ENCODE measurements at places on chromosomes 5 and 9.
A peak's percentile ranks its signal among the peaks of the same experiment; 100 is the strongest.

- DNase-seq: no peak
Measured at GRCh38 chr5:92640340-92640739, 940.7 kb downstream of the NR2F1-AS1 start.

GRCh38 chr9:107810461-107810961, 320.9 kb upstream of the KLF4 start:
- no peak for DNase-seq

- no peak for DNase-seq
Measured at GRCh38 chr5:129245489-129245888, 150.9 kb downstream of the ISOC1 start.

- DNase-seq: no peak
Measured at GRCh38 chr5:176735383-176736265, 74.7 kb upstream of the UNC5A start.

GRCh38 chr5:151592855-151593408, 1.8 kb upstream of the FAT2 start:
- DNase-seq: no peak

DNA sequence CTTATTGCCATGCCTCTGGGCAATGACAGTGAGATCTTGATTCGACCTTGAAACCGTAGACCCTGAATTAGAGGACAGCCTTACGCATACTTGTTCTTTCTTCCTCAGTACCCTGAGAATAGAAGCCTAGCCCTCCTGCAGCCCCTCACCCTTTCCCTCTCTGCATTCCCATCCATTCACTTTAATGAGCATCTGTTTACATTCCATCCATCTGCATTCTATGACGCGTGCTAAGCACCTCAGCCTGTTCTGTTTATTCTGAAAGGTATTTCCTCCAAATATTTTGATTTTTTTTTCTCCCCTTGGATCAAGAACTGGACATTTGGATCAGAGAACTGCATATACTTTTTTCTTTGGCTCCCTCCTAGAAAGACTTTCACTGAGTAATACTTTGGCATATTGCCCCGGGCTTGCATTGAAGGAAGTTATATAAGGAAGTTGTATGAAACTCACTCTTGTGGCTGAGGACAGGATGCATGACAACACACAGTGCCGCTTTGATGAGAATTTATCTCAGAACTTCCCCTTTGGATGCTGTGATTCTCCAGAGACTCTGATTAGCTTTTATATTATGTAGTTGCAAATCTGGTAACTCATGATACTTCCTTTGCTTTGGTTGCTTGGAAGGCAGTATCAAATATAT, 15.7 kb downstream of the TMEM8B start:
- peak; percentile 88 for DNase-seq

- no peak for DNase-seq
Measured at GRCh38 chr9:108746864-108747263, 108.9 kb downstream of the ACTL7B start.

GRCh38 chr5:138632900-138633489, 57.8 kb upstream of the HSPA9 start:
- no peak for DNase-seq

- DNase-seq: no peak
Measured at GRCh38 chr9:137556069-137556838, 4.6 kb downstream of the MRPL41 start.

- no peak for DNase-seq
Measured at GRCh38 chr5:78649861-78650496, 1.4 kb upstream of the LHFPL2 start.

DNA sequence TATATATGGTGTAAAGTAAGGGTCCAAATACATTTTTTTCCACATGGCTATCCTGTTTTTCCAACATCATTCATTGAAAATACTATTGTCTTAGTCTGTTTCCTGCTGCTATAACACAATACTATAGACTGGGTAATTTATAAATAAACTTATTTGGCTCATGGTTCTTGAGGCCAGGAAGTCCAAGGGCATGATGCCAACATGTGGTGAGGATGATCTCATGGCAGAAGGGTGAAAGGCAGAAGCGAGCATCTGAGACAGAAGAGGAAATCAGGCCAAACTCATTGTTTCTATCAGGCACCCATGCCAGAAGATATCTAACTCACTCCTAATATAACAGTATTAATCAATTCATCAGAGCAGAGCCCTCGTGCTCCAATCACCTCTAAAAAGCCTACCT, 42.6 kb downstream of the ANKRD55 start:
- DNase-seq: no peak

- DNase-seq: peak; percentile 71
Measured at GRCh38 chr5:33343676-33344327, 97.0 kb upstream of the TARS1 start.

- no peak for DNase-seq
Measured at GRCh38 chr5:118965890-118966289, 22.5 kb downstream of the DTWD2 start.

DNA sequence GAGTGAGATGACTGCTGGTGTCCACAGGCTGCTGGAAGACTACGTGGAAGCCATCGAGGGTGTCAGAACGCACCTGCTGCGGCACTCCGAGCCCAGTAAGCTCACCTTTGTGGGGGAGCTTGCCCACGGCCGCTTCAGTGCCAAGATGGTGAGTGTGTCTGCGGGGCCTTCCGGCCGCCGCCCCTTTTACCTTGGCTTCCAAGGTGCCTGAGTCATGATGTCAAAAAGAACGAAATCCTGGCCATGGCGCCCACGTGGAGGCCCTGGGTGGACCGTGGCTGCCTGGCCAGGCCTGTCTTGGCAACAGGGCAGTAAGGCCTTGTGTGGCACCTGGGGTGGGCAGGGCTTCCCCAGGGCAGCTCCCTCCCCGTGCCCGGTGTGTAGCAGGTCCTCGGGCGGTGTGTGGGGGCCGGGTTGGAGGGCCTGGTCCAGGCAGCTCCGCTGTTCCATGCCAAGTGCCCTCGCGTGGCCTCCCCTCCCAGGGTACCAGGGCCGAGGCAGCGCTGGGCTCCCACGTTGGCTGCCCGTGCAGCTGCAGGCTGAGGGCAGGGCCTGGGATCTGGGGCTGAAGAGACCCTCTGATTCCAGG, 7.8 kb downstream of the DPP7 start:
- DNase-seq: no peak

GRCh38 chr5:173816728-173817127, 71.4 kb upstream of the CPEB4 start:
- no peak for DNase-seq

GRCh38 chr5:10533226-10533625, 30.6 kb upstream of the ANKRD33B start:
- DNase-seq: no peak

DNA sequence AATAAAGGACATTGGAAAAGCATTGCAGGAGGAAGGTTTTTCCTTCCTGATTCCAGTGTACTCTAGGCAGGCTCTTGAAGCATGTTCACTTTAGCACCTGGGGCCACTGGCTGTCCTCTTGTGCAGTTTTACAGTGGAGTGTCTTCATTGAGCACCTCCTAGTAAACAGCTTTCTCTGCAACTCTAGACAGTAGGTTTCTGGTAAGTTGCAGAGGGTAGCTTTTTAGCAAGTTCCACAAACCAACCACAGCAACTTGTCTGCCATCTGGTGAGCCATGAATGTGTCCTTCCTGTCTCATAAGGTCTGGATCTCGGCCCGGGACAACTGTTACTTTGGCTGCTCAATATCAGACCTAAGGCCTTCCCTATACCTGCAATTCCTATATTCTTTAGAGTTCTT, 488.0 kb downstream of the MAN2A1 start:
- DNase-seq: no peak

- DNase-seq: no peak
Measured at GRCh38 chr9:133580419-133580738, 28.8 kb downstream of the FAM163B start.

DNA sequence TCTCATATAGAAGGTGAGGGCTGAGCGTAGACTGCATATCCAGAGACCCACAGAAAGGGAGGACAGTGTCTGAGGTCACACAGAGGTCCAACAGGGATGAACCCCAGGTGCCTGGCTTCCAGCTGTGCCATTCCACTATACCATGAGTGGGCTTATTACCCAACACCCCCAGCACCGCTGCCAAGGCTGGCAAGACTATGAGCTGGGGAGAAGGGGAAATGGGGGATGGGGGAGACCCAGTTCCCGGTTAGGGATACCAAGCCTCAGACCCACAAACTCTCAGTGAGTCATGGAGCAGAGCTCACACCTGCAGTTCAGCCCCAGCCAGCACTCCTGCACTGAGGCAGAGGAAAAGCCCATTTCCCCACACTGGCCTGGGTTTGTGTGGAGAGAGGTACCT, 106.4 kb downstream of the PSD2 start:
- DNase-seq: no peak

- no peak for DNase-seq
Measured at GRCh38 chr5:92990771-92991170, 590.2 kb downstream of the NR2F1-AS1 start.

DNA sequence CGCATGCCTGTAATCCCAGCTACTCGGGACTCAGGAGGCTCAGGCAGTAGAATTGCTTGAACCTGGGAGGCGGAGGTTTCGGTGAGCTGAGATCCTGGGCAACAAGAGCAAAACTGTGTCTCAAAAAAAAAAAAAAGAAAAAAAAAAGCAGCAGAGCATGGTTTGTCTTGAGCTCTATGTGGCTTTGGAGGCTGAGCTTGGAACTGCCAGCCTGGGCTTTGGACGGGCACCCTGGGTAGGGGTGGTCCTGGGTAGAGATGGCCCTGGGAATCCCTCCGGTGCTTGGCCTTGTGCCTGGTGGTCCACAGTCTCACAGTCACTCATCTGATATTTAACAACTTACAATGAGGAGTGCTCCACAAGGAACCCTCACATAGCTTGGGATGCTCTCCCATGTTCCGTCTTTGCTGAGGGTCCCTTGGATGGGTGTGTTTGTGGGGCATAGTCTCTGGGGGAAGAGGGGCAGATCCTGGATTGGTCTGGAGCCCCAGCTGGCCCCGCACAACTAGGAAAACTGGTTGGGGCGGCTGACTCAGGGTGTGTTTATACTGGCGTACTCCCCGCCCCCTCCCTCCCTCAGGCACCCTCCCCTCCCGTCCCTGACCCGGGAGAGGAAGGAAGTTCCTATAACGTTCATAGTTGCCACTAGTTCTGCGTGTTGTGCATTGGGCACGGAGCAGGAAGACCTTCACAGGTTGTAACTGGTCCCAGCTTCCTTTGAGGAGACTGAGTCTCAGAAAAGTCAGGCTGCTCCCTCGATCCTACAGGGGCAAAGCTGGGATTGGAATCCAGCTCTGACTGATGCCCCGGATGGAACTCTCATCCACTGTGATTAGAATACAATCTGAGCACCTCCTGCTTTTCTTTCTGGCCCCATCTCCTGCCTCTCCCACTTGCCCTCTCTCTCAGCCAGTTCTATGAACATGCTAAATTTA, 11.2 kb downstream of the IER5L start:
- DNase-seq: peak; percentile 48

GRCh38 chr5:24235946-24236345, 408.8 kb downstream of the CDH10 start:
- no peak for DNase-seq
